ENCODE measurements at places on chromosomes 16 and 17.

DNA sequence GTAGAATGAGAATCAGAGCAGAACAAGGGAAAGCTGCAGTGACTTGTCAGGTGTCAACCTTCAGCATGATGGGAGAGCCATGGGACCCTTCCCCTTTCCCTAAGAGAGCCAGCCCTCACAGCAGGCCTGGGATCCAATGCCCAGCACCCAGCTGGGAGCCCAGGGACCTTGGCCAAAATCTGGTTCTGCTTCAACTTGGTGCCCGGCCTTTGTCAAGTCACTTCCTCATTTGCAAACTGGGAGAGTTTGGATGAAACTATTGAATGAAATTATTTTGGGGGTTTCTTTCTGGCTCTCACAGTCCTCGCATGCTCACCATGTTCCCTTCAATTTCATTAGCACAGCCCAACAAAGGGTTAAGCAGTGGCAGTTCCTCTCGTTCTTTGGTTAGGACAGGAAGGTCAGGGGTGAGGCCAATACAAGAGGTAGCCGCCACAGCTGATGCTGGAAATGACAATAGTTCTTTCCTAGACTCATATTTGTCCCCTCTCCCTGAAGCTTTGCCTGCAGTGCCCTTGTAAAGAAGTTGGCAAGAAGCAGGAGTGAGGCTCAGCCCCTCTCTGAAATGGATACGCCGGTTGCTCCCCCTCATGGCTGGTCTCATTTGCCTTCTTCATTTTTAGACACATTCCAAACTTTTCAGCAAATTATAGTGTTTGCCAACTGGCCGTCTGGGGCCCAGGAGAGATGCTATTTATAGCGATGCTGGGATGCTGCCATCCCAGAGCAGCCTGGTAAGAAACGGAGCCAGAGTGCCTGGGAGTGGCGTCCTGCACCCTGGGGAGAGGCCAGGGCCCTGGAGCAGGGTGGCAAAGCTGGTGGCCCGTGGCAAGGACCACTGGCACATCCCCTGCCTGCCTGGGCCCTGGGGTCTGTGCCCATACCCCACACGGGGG, 34.5 kb upstream of the MEOX1 start:
- DNase-seq: no peak

DNA sequence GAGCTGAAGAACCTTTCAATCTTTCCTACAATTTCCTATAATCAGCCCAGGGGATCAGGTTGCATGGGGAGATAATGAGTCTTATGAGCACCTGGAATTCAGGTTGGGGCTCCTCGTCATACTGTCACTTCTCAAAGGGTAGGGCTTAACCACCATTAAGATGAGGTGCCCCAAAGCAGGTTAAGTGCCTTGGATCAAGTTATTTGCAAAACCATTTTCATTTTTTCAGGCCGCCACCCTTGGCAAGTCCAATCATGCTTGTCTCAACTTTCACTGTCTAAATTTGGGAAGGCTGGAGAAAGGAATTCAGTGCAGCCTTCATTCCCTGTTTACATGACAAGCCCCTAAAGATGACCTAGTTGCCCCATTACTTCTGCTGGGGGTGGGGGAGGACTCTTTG, 44.9 kb upstream of the TANGO6 start:
- no peak for DNase-seq

DNA sequence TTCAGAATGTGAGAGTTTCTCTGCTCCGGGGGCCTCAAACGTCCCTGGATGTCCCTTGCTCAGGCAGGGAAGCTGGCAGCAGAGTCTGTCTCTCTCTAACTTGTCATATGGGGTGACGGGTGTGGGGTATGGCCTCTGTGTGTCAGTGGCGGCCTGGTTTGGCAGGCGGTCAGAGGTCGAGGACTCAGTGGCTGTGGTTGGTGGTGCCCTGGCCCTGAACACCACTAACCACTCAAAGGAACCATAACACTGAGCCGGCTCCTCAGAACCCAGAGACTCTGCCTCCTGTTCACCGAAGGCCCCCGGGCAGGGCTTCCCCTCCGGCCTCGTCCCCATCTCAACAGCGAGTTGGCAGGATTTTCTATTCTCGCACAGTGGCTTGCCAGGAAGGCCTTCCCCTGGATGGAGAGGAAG, 677 bp downstream of the P2RX1 start:
- no peak for DNase-seq

GRCh38 chr17:75475851-75476250, 19.4 kb downstream of the TMEM94 start:
- DNase-seq: no peak

DNA sequence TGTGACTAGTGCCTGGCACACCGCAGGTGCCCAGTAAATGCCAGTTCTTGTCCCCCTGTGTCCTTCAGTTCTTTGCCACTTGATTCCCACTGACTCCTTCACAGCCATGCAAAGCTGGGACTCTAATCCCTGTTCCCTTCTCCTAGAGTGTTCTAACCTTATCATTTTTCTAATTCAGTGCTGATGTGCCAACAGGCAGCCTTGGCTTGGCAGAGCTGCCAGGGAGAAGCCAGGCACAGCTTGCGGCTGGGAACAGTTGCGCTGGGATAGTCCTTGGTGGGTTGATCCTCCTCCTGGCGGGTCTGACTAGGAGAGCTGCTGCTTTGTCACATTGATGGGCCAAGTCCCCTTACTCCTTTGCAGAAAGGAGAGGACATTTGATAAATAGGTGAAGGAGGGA, 654.2 kb downstream of the HS3ST4 start:
- no peak for DNase-seq

Measured in EL (cell line).